Type B pancreatic cell (in vitro differentiated cells): ENCODE measurements at places on chromosomes 6 and 20. TPM values are rescaled to one million over a fixed set of nuclear protein-coding genes. Genes with fewer than 3 reads are reported as not detected.

- peaks cover 5% of the 10 kb centered on the region for H3K27me3 ChIP-seq
- H3K4me1 ChIP-seq: peaks cover 12% of the 10 kb centered on the region
- H3K36me3 ChIP-seq: no peaks in the 10 kb centered on the region
- no peak overlapping the region for H3K27ac ChIP-seq
- H3K4me3 ChIP-seq: no peak overlapping the region
These were observed 161.6 kb upstream of the TNFAIP3 start for GRCh38 chr6:137705160-137706082.

Gene BACH2
- 8.5 and 33.5 TPM in 2 replicates for total RNA-seq

GRCh38 chr20:14948416-14948815 is 611.0 kb upstream of the FLRT3 start:
- no peak overlapping the region for H3K4me3 ChIP-seq
- DNase-seq: no peak
- no peaks in the 10 kb centered on the region for H3K27me3 ChIP-seq
- H3K36me3 ChIP-seq: no peaks in the 10 kb centered on the region
- no peak overlapping the region for H3K27ac ChIP-seq

- no peak overlapping the region for H3K27ac ChIP-seq
- peaks cover 28% of the 10 kb centered on the region for H3K4me1 ChIP-seq
- H3K27me3 ChIP-seq: no peaks in the 10 kb centered on the region
- no peak for DNase-seq
- H3K36me3 ChIP-seq: no peaks in the 10 kb centered on the region
These were observed 28.8 kb upstream of the DDR1 start for GRCh38 chr6:30855429-30856075.

DNA sequence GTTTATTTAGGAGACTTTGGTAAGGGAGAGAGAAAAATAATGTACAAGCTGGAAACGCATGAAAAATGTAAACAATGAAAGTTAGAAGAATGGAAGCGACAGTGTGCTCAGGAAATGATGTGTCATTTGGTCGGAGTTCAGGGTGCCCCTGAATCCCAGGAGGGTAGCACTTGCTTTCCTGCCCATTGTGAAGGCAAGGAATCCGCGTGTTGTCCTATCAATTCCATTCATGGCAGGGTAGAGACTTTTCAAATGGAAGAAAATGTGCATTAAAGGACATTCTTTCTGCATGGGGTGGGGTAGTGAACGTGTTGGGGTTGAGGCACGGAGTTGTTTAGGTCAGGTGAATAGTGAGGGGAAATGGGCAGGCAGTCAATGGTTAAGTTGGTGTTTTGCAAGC is 33.7 kb downstream of the GCNT2 start:
- H3K27me3 ChIP-seq: peaks cover 4% of the 10 kb centered on the region
- peaks cover 36% of the 10 kb centered on the region for H3K4me1 ChIP-seq
- H3K27ac ChIP-seq: peak overlapping the region; percentile 18
- H3K36me3 ChIP-seq: peaks cover 5% of the 10 kb centered on the region
- H3K4me3 ChIP-seq: peak overlapping the region; percentile 64

DNA sequence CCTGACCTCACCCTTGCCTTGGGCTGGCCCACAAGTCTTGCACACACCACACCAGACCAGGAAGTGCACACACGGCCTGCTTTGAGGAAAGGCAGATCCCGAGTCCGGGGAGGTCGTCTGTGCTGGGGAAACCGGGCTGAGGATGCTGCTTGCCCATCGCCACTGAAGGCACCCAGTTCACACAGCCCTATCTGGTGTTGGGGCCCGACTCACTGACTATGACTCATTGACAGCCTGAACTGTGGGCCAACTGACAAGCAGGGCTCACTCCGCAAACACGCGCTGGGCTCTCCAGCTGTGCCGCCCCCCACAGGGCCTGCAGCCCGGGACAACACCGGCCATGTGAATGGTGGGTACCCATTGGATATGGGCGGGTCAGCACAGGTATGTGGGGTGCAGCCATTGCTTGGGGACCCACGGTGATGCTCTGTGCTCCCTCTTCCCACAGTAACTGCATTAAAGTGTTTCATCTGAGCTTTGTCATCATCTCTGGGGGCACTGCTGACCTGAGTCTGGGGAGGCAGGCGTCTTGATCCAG is 1.6 kb downstream of the SAMD10 start:
- no peaks in the 10 kb centered on the region for H3K36me3 ChIP-seq
- DNase-seq: no peak
- H3K27me3 ChIP-seq: peaks cover 14% of the 10 kb centered on the region
- H3K4me3 ChIP-seq: peak overlapping the region; percentile 81
- H3K4me1 ChIP-seq: peaks cover 26% of the 10 kb centered on the region

Gene ZNF512B
- 34.7 and 40.8 TPM in 2 replicates for total RNA-seq

GRCh38 chr6:92566632-92567031 is 852.7 kb downstream of the EPHA7 start:
- no peaks in the 10 kb centered on the region for H3K27me3 ChIP-seq
- no peak overlapping the region for H3K27ac ChIP-seq
- no peak overlapping the region for H3K4me3 ChIP-seq
- no peak for DNase-seq
- H3K36me3 ChIP-seq: no peaks in the 10 kb centered on the region
- no peaks in the 10 kb centered on the region for H3K4me1 ChIP-seq

- H3K36me3 ChIP-seq: no peaks in the 10 kb centered on the region
- peaks cover 6% of the 10 kb centered on the region for H3K27me3 ChIP-seq
- no peak overlapping the region for H3K27ac ChIP-seq
- no peak overlapping the region for H3K4me3 ChIP-seq
- DNase-seq: no peak
These were observed 23.3 kb upstream of the MYT1 start for GRCh38 chr20:64140956-64141355.

DNA sequence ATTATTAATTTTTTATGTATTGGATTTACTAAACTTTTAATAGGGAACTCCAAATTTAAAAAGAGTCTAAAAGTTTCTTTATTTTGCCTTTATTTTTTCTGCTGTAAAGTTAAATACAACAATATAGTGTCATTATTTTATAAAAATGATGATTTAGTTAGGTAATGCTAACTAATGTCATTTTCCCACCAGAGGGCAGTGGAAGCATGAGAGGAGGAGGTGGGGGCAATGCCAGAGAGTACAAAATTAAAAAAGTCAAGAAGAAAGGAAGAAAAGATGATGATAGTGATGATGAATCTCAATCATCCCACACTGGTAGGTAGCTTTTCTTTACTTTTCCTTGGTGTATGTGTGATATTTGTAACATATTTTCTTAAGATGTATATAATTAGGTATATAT is 20.2 kb upstream of the FHL5 start:
- DNase-seq: no peak
- H3K4me1 ChIP-seq: no peaks in the 10 kb centered on the region
- H3K27ac ChIP-seq: no peak overlapping the region
- no peak overlapping the region for H3K4me3 ChIP-seq
- H3K36me3 ChIP-seq: peaks cover 43% of the 10 kb centered on the region
- H3K27me3 ChIP-seq: no peaks in the 10 kb centered on the region

Gene CGA
- total RNA-seq: 0.43 and 30.3 TPM in 2 replicates

Gene CDSN
- not detected in 2 replicates for total RNA-seq

Gene C4B
- 5.3 and 9.2 TPM in 2 replicates for total RNA-seq

Gene MROH8
- 2.5 and 4.8 TPM in 2 replicates for total RNA-seq

DNA sequence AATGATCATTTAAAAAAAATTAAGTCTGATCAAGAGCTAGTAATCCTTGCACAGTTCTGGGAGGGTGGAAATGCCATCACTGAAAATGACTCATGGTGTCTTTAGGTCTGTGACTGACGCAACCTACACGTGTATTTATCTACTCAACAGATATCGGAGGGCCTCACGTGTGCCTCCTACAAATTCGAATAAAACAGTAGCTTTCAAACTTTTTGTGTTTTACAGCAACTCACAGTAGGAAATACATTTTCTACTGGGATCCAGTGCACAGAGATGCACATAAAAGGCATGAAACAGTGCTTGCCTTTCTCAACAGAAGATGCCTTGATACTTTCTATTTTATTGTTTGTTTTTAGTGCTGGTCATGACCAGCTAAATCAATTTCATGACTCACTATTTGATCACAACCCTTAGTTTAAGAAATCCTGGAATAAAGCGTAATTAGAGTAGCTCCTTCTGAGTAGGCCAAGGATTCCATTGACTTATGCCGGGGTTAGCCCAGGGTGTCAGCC is 210.0 kb upstream of the SNX9 start:
- H3K27me3 ChIP-seq: no peaks in the 10 kb centered on the region
- H3K4me3 ChIP-seq: no peak overlapping the region
- peaks cover 3% of the 10 kb centered on the region for H3K4me1 ChIP-seq
- H3K36me3 ChIP-seq: peaks cover 5% of the 10 kb centered on the region
- peak overlapping the region; percentile 50 for H3K27ac ChIP-seq
- DNase-seq: no peak

DNA sequence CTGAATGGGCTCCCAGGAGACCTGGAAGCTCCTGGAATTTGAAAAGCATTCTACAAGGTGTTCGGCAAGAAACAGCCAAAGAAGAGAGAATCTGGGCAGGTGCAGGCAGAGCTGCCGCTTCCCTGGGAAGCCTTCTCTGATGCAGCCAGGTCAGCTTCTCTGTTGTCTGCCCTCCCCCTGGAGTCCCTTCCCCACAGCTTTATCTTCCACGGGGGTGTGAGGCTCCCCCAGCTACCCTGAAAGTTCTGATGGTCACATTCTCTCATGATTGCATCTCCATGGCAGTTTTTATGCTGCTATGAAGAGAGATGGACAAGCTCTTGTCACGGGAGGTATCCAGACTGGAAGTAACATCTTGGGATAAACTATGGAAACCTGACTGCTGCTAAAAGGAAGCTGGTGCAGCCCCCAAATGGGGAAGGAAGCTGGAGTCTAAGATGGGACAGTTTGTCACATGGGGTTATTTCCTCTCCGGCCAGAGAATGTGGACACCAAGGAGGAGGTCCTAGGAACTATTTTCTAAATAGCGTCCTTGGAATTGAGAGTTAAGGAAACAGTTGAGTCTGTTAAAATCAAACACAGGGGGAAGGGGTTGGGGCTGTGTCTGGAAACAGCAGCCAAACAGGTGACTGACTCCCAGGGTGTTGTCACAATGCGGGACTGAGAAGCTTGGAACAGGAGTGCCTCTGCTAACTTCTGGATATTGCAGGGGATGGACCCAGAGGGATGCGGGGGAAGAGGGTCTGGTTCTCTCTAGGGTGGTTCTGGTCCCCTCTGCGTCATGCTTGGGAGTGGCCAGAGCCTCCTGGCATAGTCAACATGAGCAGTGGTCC is 91.1 kb downstream of the ASXL1 start:
- H3K27me3 ChIP-seq: no peaks in the 10 kb centered on the region
- no peak overlapping the region for H3K4me3 ChIP-seq
- peak overlapping the region; percentile 64 for H3K27ac ChIP-seq
- peaks cover 29% of the 10 kb centered on the region for H3K36me3 ChIP-seq

- peaks cover 16% of the 10 kb centered on the region for H3K4me1 ChIP-seq
- DNase-seq: peak; percentile 13
- H3K4me3 ChIP-seq: no peak overlapping the region
- peaks cover 45% of the 10 kb centered on the region for H3K27me3 ChIP-seq
- no peak overlapping the region for H3K27ac ChIP-seq
- H3K36me3 ChIP-seq: no peaks in the 10 kb centered on the region
These were observed 55.3 kb downstream of the ERMARD start for GRCh38 chr6:169806701-169807100.

- no peak for DNase-seq
- no peaks in the 10 kb centered on the region for H3K27me3 ChIP-seq
- H3K27ac ChIP-seq: no peak overlapping the region
These were observed 205.5 kb upstream of the AGPAT4 start for GRCh38 chr6:161479376-161479775.

GRCh38 chr6:77106992-77107391 is 356.3 kb downstream of the HTR1B start:
- H3K36me3 ChIP-seq: no peaks in the 10 kb centered on the region
- no peak for DNase-seq
- H3K4me3 ChIP-seq: no peak overlapping the region

GRCh38 chr6:125749865-125750691 is 646 bp downstream of the HEY2 start:
- H3K27me3 ChIP-seq: peaks cover 65% of the 10 kb centered on the region
- H3K4me3 ChIP-seq: peak overlapping the region; percentile 98
- peaks cover 6% of the 10 kb centered on the region for H3K36me3 ChIP-seq
- H3K4me1 ChIP-seq: peaks cover 32% of the 10 kb centered on the region

Gene CST5
- 0.79 TPM in 1 of 2 replicates, not detected in the other for total RNA-seq
